Activated CD4-positive, alpha-beta T cell treated with anti-CD3 and anti-CD28 coated beads, Interleukin-10, Interleukin-2, amounts not matched to agents 100 ng/mL and 50 ng/mL, durations not matched to agents 16 hours and 8 hours (primary cell): ENCODE measurements at places on chromosomes 6 and 20.

DNA sequence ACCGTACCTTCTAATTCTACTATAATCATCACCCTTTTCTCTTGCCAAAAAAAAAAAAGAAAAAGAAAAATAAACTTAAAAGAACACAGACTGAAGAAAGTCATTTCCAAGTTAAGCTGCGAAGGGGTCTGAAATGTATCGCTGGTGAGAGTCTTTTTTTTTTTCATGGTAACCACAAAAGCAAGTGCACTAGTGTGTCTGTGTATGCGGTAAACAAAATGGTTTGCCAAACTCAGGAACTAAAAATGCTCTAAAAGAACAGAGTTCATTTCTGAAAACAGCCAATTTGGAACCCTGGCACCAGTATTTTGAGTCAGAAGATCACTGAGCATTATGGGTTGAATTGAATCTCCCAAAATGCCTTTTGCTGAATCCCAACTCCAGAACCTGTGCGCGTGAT, 46.6 kb downstream of the CDH4 start:
- DNase-seq = no peak

GRCh38 chr6:54135665-54136369, 24.6 kb downstream of the MLIP start:
- no peak for DNase-seq

DNA sequence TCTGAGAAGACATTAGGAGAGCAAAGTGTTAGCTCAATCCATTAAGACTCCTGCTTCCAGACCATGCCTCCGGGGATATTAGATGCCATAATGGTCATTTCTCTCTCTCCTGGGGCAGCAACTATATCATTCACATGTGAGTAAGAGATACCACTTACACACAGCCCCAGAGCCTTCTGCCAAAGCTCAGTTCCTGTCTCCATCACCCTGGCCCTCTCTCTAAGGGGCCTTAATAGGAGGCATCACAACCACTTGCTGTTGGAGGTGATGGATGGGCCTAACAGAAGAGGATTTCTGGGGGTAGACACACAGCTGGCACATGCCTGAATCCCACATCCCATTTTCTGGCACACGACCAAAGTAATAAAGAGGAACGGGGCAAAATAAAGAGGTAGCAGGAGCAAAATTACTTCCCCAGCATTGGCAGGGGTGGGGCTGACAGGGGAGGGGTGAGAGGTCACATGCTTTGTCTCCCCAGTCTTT, 34.0 kb upstream of the VSTM2L start:
- no peak for DNase-seq

DNA sequence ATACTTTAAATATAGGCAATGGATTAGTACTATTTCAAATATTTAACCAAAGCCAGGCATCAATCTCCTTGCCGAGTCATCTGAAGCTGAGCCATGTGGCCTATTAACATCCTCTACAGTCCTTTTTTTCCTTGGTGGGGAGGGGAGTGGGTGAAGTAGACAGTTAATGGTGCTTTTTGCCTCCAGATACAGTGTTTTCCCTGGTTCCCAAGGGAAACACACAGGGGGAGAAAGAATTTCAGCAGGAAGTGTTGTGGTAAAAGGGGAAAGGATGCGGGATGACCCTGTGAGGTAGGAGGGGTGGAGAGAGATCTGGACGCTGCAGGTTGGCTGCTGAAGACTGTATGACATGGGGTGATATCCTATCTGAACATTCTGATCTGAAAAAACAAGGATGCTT, 9.6 kb downstream of the CLDN20 start:
- no peak for DNase-seq

DNA sequence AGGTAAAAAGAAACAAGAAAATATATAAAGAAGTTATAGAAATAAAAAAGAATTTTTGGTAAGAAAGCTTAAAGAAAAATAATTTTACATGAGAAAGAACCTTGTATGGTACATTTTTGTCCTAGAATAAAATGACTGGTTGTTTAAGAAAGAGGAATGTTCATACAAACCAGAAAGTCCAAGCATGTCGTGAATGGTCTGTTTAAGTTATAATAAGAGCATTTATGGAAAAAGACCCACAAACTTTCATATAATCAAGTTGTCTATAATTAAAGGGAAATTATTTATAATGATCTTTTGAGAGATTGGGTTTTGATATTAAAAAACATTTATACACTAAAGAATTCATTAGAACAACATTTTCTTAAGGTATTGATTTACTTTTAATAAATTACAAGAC, 27.8 kb upstream of the FAM110A start:
- DNase-seq = no peak

DNA sequence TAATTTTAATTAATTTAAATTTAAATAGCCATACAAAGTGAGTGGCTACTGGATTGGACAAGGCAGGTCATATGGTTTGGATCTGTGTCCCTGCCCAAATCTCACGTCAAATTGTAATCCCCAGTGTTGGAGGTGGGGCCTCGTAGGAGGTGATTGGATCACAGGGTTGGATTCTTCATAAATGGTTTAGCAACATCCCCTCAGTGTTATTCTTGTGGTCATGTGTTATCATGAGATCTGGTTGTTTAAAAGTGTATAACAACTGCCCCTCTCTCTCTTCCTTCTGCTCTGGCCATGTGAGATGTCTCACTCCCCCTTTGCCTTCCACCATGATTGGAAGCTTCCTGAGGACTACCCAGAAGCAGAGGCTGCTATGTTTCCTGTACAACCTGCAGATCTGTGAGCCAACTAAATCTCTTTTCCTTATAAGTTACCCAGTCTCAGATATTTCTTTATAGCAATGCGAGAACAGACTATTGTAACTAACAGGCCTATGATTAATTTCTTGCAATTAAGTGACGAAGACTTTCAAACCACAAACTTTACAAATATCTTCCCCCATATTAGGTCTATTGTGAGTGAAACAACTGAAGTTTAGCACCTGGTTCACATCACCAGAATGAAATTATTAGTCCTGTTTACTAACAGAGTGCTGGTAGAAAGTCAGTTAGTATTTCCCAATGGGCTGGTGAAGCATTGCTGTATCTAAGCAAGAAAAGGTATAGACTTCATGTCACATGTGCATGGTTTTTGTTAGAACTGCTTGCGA, 60.0 kb upstream of the TNFAIP3 start:
- peak; percentile 17 for DNase-seq

GRCh38 chr20:46253391-46253790, 54.9 kb downstream of the CDH22 start:
- DNase-seq = no peak

GRCh38 chr6:138157986-138158638, 3.6 kb upstream of the ARFGEF3 start:
- no peak for DNase-seq

DNA sequence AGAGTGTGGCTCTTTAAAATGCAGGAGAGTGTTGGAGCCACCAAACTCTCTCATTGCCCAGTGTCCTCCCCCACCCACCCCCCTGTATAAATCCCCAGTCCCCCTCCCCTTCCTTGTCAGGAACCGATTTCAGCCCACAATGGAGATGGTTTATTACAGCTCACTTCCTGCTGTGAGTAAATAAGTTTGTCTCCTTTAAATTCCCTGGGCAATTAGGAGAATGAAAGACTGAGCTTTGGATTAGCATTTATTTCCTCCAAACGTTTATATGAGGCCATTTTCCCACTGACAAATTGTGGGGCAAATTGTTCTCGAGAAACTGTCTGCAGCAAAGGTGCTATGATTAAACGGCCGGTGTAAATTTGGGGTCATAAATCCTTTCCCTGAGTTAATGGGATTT, 128.8 kb downstream of the DHX35 start:
- no peak for DNase-seq

- no peak for DNase-seq
Observed at GRCh38 chr6:127078669-127079068, 39.8 kb upstream of the RSPO3 start.

- DNase-seq = no peak
Observed at GRCh38 chr20:33296206-33296605, 13.2 kb downstream of the BPIFB1 start.

DNA sequence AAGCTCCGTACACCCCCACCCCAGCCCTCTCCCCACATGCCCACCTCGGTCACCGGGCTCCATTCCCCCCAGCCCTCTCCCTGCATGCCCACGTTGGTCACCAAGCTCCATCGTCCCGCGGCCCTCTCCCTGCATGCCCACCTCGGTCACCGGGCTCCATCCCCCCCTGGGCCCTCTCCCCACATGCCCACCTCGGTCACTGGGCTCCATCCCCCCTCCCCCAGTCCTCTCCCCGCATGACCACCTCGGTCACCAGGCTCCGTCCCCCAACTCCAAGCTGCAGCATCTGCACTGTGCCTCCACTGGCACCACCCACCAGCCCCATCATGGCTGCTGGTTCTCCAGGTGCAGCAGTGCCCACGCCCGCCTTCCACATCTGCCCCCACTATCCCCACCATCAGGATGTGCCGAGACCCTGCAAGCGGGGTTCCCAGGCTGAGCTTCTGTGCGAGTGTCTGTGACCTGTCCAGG, 16.8 kb downstream of the TAF4 start:
- DNase-seq = no peak

- no peak for DNase-seq
Observed at GRCh38 chr20:20425823-20426654, 58.1 kb downstream of the INSM1 start.

DNA sequence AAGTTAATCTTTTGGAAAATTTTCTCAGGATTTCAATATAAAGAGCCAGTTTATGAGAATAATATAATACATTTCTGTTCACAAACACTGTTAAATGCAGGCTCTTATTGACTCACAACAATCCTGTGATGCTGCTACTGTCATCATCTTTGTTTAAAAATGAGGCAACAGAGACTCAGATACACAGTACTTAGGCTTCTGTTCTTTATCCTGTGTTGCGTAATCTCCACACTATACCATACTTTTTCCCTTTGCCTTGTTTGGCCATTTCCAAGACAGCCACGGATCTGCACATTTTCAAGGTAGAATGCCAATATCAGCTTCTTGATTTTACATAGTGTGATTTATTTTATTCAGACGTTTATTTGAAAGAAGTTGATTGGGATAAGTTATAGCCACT, 699.0 kb upstream of the CITED2 start:
- DNase-seq = no peak

GRCh38 chr6:158396136-158396535, 83.9 kb downstream of the TULP4 start:
- no peak for DNase-seq

GRCh38 chr6:47098570-47098993, 56.5 kb upstream of the ADGRF1 start:
- DNase-seq = no peak

GRCh38 chr6:31658158-31658688, 2.4 kb downstream of the C6orf47 start:
- DNase-seq = no peak

DNA sequence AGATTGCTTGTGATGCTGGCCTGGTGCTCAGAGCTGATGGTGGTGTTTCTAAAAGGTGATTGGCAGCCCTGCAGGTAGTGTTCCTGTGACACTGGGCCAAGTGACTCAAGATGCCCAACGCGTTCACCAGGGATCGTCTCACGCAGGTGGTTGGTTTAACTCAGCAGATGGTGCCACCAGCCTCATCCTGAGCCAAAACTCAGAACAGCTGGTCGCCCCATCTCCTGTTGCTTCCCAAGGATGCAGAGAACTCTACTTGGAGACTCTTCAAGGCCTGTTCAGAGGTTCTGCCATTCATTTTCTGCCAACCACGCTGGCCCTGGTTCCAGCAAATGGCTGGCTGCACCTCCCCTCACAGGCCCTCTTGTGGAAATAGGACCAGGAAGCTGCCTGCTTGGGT, 394.4 kb downstream of the CDH26 start:
- no peak for DNase-seq

GRCh38 chr6:11050731-11051130, 6.6 kb upstream of the ELOVL2 start:
- DNase-seq = no peak

- no peak for DNase-seq
Observed at GRCh38 chr6:83767033-83767432, 58.1 kb upstream of the SNAP91 start.

- no peak for DNase-seq
Observed at GRCh38 chr20:34525709-34526416, 9.6 kb downstream of the DYNLRB1 start.

DNA sequence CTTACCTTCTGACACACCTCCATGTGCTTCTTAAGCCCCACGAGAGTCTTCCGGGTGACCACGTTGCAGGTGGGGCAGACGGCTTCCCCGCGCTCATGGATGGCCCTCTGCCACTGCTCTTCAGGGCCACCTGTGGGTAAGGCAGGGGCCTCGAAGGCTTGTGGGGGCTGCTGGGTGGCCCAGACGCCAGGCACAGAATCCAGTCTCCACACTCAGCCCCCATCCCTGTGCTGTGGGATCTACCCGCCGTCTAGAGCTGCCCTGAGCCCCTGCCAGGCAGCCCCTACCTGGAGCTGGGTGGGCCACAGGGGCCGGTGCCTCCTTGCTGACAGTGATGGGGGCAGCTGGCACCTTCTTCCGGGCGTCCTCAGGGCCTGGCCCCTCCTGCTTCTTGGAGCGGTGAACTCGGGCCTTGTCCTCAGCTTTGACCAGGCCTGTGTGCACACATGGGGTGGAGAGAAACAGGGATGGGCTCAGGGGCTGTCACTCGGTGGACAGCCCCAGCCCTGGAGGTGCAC, 5.9 kb downstream of the ZNF512B start:
- no peak for DNase-seq

- DNase-seq = no peak
Observed at GRCh38 chr20:1436263-1436662, 30.4 kb downstream of the NSFL1C start.

DNA sequence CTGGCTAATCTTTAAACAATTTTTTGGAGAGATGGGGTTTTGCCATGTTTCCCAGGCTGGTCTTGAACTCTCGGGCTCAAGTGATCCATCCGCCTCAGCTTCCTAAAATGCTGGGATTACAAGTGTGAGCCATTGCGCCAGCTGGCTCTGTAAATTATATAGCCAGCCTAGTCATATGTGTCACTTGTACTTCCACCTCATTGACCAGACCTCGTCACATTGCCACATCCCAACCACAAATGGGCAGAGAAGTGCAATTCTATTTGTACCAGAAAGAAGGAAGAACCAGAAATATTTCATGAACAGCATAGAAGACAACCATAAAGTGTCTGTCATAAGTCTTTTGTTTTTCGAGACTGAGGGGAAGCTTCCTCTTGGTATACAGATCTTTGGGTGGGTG, 304.9 kb upstream of the RNF24 start:
- DNase-seq = no peak

DNA sequence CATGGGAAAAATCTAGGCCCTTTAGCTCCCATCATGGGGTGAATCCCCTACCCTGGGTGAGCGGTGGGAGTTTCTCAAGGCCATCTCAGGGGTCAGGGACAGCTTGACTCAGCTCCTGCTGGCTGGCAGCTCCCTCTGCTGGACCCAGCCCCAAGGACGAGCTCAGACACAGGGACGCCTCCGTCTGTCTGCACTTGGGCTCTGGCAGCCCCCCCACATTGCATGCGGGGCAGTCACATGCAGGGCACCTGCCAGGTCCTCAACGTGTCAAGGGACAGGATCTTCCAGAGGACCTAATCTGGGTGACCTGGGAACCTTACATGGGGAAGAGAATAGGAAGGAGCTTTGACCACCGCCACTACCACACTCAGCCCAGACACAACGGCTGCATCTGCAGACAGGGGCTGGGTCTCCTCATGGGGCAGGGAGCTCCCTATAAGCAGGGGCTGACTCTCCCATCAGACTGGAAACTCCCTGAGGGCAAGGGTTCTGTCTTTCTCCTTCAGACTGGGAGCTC, 173.4 kb downstream of the MRPL14 start:
- DNase-seq = no peak

GRCh38 chr6:43803055-43803782, 33.2 kb downstream of the VEGFA start:
- DNase-seq = no peak

- no peak for DNase-seq
Observed at GRCh38 chr6:11848346-11848651, 69.7 kb upstream of the ADTRP start.
